ENCODE measurements at places on chromosomes 13 and 19.

DNA sequence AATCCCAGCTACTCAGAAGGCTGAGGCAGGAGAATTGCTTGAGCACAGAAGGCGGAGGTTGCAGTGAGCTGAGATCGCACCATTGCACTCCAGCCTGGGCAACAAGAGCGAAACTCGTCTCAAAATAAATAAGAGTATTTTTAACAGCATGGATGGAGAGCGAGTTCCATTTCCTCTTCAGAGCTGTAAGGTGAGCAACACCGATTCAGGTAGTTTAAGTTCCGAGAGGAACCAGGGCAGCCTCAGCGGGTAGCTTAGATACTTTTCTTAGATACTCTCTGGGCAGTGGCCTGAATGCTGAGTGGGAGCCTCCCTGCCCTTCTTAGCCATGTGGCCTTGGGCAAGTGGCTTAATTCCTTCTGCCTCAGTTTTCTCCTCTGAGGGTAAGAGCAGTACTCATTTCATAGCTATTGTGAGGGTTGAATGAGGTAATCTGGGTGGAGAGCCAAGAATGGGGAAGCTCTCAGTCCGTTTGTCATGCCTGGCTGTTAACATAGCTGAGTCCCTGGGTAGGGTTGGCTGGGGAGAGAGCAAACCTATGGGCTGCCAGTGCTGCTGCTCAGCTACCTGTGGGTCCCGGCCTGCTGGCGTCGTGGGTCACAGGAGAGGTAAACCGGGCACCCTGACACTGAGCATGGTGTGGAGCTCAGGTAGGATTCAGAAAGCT lies 4.1 kb downstream of the ATP11A start:
- no peak for DNase-seq

GRCh38 chr19:30651066-30651465 lies 278.9 kb downstream of the ZNF536 start:
- peak; percentile 59 for DNase-seq

DNA sequence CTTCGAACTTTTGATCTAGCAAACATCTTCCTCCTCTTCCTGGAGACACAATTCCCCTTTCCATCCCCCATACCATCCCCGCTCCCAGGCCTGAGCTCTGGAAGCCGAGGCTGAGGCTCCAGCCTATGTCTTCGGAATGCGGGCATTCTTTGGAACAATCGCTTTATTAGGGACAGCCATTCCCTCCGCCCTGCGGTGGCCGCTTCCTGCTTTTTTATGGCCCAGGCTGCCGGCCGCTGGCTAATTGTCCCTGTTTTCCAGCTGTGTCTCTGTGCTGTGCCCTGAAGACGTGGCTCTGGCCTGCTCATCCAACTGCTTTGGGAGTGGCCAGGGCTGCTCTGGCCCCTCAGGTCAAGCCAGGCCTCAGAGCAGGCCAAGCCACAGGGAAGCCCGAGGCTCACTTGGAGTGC lies 2.1 kb upstream of the CDX2 start:
- DNase-seq = no peak

DNA sequence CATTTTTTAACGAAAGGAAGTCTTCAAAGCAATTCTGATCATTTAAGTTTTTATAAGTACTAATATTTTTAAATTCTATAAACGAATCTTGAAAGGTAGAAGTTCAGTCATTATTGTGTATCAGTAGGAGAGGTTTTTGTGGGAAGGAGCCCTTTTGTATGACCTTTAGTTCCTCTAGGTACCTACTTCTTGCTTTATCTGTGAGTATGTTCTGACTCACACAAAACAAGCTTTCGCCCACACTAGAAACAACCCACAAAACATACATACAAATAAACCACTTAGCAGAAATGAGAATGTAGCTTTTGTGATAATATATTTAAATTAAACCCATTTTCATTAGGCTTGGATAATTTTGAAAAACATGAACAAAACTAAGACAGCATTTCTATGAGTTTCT lies 27.8 kb downstream of the ERCC5 start:
- DNase-seq = no peak

- DNase-seq = no peak
Observed at GRCh38 chr19:51664131-51664530, 17.5 kb upstream of the SIGLEC14 start.

DNA sequence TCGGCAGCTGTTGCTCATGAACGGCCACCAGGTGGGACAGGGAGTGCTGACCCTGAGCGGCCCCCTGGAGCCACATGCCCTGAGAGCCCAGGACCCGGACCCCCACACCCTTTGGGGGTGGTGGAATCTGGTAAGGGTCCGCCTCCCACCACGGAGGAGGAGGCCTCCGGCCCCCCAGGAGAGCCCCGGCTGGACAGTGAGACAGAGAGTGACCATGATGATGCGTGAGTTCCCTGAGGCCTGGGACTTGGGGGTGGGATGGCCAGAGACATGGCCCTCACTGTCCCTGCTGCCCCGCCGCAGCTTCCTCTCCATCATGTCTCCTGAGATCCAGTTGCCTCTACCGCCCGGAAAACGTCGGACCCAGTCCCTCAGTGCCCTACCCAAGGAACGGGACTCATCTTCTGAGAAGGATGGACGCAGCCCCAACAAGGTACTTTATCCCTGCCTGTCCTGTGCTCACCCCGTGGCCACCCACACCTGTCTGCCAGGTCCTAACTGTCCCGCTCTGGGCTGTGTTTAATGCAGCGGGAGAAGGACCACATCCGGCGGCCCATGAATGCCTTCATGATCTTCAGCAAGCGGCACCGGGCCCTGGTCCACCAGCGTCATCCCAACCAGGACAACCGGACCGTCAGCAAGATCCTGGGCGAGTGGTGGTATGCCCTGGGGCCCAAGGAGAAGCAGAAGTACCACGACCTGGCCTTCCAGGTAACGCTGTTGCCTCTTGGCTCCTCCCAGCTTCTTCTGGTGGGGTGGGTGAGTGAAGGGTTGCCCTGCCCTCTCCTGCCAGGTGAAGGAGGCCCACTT lies 14.7 kb upstream of the PRR19 start:
- DNase-seq = no peak

- DNase-seq = no peak
Observed at GRCh38 chr13:32001154-32001768, 30.3 kb upstream of the FRY start.

All from NCI-H1436 (cell line).